ENCODE measurements at places on chromosomes 2 and 18. TPM values are rescaled to one million over a fixed set of nuclear protein-coding genes. Genes with fewer than 3 reads are reported as not detected.

DNA sequence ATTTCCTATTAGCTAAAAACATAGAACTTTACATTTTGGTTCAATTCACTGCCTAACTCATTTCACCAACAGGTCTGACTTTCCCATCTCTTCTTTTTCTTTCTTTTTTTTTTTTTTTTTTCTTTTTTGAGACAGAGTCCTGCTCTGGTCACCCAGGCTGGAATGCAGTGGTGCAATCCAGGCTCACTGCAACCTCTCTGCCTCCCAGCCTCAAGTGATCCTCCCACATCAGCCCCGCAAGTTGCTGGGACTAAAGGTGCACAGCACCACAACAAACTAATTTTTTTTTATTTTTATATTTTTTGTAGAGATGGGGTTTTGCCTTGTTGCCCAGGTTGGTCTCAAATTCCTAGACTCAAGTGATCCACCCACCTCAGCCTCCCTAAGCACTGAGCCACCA lies 57.8 kb upstream of the HNRNPA3 start:
- ATAC-seq: no peak

- ATAC-seq: no peak
These were observed 16.3 kb downstream of the ST6GAL2 start for GRCh38 chr2:106869512-106870275.

DNA sequence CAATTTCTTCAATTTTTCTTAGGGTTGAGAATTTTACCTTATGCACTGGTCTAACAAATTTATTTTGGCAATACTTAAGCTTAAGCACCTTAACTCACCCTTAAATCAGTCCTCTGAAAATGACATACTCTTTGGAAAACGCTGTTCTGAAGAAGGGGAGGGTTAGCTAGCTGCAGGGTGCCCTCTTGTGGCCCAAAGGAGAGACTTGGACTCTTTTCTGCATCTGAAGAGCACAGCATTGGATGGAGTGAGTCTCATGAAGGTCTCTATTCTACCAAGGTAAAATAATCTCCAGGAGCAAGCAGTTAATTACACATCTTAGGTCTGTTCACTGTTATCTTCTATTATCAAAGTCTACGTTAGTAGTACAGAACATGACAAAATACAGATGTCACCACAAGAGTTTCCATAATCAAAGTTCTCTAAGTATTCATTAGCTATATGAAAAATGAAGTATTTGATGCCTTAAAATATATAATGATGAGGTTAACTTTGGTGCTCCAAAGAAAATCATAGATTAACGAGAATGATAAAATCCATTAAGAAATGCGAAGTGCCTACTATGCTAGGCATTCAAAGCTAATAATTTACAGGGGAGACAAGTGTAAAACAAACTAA lies 24.4 kb downstream of the PUM2 start:
- peak; percentile 70 for ATAC-seq

DNA sequence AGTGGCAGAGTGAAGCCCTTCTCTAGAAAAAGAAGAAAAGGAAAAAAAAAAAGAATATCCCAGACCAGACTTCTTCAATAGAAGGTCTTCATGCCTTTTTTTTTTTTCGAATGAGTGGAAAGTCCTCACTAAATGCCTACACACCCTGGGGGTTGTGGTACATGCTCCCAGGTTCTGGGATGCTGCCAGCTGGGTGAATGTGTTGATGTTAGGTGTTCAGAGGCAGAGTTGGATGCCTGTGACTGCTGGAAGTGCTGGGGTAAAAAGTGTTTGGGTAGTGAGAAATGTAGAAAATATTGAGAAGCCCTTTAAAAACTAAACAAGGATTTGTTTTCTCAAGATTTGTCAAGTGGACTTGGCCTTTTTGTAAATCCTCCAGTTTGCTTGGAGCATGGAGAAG lies 318.6 kb downstream of the SLC4A3 start:
- ATAC-seq: no peak

GRCh38 chr2:217919781-217920351 lies 82.9 kb downstream of the TNS1 start:
- no peak for ATAC-seq

The MPP4 gene
- total RNA-seq: not detected

The CCDC74B gene
- total RNA-seq: 1.3 TPM

- ATAC-seq: no peak
These were observed 26.9 kb downstream of the C18orf63 start for GRCh38 chr18:74342416-74343043.

DNA sequence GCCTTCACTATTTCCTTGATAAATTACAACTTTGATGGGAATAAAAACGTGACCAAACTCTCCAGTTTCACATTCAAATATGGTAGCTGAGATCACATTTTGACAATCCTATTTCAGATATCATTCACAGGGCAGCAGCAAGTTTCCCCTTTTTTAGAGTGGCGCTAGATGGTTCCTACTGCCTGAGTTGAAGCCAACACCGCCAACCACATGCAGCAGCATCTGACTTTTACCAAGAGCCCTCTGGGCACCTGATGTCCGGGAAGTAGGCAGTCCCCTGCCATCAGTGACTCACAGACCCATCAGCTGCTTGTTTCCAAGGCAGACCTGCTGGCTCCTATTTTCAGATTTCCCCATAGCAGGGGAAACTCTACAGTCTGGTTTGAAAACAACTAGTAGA lies 4.0 kb upstream of the MREG start:
- peak; percentile 68 for ATAC-seq

GRCh38 chr18:8936619-8937018 lies 165.9 kb upstream of the NDUFV2 start:
- ATAC-seq: no peak

DNA sequence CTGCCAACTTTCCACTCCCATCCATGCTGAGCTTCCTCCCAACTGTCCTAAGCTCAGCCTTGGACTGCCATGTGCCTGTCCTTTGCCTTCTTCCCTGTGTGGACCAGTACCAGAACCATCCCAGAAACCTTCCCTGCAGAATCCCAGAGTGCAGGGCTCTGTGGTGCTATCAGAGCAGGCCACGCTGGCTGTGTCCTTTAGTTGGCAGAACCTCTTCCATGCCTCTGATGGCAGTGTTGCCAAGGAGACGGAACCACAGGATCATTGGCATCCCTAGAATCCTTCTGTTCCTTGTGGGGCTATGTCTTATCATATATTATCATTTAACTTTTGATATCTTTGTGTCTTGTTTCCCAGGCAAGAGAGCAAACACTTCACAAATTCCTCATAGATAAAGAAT lies 73.0 kb upstream of the NOSTRIN start:
- no peak for ATAC-seq

The HOXD8 gene
- total RNA-seq: not detected

GRCh38 chr2:136143603-136144451 lies 25.9 kb upstream of the CXCR4 start:
- no peak for ATAC-seq

The RNF125 gene
- total RNA-seq: 14.5 TPM

DNA sequence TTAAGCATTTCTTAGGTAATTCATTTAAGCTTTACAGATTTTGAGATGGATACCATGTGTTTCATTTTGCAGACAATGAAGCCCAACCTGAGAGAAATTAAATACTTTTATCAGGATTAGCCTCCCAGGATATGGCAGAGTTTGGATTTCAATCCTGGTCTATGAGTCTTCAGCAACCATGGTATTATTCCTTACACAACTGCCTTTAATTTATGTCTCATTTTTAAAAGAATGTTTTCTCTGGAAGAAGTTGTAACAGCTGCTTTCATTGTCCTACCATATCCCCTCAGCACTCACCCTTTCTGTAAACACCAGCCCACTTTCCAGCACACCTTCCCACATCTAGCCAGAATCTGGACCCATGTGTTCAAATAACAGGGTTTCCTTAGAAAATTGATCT lies 863.7 kb upstream of the VRK2 start:
- no peak for ATAC-seq

GRCh38 chr18:22840606-22841144 lies 92.5 kb upstream of the RBBP8 start:
- ATAC-seq: no peak

The OTOS gene
- not detected for total RNA-seq

The AMER3 gene
- not detected for total RNA-seq

The IL1A gene
- 27.1 TPM for total RNA-seq

The RNF138 gene
- total RNA-seq: 43.3 TPM

- no peak for ATAC-seq
These were observed 311.2 kb downstream of the CMPK2 start for GRCh38 chr2:6554466-6554865.

DNA sequence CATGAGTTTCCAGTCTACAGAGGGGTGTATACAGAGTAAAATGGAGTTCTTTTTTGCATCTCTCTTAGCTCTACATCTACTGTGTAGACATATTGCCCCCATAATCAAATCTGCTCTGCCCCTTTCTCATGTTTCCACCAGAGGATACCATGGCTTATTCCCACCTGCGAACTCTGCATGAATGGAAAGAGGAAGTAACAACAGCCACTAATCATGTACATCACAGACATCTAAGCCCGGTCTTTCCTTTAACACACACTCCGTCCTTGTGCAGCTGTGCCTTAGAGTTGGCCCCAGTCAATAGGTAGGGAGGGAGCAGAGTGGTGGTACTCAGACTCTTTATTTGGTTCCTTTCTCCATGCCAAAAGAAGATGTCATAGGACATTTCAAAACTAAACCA lies 147.3 kb upstream of the NRP2 start:
- ATAC-seq: no peak

GRCh38 chr2:190318931-190319554 lies 583 bp downstream of the HIBCH start:
- ATAC-seq: peak; percentile 14

The VIT gene
- not detected for total RNA-seq

GRCh38 chr18:7174344-7175095 lies 56.4 kb upstream of the LRRC30 start:
- ATAC-seq: no peak

DNA sequence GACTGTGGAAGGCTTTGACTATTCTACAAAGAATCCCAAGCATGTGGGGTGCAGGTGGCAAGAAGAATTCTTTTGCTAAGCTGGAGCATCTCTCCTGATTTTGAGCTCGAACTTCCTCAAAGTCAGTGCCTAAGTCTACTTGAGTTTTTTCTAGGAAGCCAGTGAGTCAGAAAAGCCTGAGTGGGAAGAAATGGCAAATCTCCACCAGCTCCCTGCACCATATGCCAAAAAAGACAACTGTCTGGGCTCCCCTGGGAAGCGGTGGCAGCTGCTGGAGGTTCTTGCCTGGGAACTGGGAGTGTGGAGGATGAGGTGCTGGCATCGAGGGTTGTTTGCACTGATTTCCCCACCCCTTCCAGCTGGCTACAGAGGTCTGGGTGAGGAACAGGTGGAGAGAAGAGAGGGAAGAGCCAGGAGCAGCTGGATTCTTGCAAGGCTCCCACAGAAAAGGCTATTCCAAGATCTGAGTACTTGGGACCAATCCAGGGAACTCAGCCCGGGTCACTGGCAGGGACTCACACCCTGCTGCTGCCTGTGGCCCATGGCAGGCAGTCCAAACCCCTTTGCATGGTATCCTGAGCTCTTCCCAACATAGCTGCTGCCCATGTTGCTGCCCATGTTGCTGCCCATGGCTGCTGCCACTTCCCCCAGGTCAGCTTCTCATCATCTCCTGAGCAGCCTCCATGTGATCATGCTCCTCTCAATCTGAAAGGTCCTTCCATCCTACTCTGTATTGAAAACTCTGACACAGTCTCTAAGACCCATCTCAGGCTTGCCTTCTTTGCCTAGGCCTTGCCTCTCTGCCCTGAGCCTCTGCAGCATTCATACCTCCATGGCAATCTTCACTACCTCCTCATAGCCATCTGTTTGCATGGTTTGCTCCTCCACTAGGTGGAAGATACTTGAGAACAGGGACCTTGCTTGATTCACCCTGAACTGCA lies 128.3 kb upstream of the SPATS2L start:
- no peak for ATAC-seq

DNA sequence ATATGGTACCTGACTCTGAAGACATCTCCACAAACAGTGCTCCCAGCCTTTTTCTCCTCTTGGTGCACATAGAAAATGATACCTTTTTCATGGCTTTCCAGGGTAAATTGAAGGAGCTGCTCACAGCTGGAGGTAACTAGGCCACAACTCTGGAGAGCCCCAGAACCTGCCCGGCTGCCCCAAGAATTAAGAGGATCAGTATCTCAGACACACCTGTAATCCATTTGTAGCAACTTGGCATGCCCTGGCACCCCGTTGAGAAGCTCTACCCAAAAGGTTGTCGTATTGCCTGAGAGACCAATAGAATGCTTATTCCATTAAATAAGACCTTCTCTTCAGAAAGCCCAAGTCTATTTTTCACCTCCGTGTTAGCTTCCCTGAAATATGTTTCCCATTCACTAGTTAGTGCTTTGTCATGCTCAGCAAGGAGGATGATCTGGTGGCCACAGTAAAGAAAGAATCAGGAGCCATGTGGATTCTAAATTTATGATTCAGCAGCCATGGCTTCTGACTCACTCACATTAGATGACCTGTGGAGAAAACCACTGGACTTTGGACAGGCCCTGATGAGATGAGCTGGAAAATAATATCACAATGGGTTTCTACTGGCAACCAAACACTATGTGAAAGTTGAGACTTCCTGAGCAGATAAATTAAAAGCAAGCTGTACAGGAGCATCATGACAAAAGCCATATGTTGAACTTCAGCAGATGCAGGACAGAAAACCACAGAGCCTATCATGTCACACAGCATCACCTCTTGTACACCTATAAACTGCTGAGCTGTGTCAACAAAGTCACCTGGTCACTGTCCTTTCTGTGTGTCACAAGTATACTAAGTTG lies 253.3 kb upstream of the OSR1 start:
- no peak for ATAC-seq

DNA sequence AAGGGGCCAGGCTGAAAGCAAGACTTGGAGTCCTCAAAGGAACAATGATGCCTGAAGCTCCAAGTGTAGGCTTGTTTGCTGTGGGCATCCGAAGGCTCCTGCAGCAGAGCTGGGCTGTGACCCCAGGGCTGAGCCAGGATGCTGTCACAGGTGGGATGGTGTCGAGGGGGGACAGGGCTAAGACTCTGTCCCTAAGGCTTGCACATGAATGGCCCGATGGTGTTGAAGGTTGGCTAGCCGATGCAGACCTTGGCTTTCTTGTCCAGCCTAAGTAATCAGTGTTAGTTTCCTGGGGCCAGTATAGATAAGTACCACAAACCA lies 251.0 kb downstream of the NDUFA10 start:
- no peak for ATAC-seq

- ATAC-seq: peak; percentile 31
These were observed 405.0 kb downstream of the XIRP2 start for GRCh38 chr2:167293172-167293781.

GRCh38 chr2:186325827-186326535 lies 160.1 kb upstream of the ZC3H15 start:
- no peak for ATAC-seq

The SCYGR4 gene
- not detected for total RNA-seq

- no peak for ATAC-seq
These were observed 47.5 kb upstream of the TWSG1 start for GRCh38 chr18:9287036-9287435.

DNA sequence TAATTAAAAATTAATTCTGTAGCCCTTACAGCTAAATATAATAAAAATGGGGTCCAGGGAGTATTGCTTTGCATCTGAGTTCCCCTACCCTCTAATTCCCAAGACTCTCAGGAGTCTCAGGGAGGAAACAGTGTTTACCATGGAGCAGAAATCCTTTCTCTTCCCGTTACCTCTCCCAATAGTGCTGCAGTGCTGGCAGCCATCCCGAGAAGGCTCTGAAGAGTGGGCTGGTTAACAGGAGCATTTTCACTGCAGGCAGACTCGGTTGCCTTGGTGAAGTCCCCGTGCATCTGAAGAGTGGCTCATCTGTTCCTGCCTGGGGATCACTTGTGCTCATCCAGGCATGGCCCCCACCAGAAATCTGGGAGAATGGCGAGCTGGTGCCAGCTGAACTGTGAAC lies 41.8 kb upstream of the TMEM178A start:
- no peak for ATAC-seq
